ENCODE measurements at places on chromosomes 16 and 17.

DNA sequence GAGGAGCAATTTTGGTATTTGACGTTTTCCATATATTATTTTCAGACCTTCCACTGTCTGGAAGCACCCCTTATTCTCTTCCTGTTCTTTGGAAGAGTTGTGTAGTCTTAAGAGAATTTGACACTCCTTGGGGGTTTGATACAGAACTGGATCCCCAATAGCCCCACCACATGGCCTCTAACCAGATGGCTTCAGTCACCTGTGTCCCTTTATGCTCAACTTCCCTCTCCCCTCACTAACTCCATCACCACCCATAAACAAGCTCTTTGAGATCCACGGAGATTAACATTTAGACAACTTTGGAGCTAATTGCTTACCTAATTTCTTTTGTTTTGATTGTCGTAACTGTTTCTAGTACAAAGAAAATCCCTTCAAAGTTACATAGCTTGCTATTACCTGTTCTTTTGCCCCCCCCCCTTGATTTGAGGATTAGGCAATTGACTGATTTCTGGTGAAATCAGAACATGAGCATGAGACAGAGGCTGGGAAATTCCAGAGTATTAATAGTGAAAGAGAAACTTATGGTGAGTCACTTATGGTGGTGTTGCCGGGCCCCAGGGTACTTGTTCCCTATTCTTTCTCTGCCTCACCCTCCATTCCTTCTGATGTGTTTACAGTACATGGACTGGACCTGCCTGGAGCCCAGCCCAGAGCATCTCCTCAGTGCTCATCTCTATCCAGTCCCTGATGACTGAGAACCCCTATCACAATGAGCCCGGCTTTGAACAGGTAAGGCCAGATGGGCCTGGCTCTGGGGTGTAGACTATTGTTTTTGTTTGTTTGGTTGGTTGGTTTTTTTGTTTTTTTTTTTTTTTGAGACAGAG, 7.5 kb downstream of the UBE2Z start:
- peak; percentile 78 for DNase-seq

DNA sequence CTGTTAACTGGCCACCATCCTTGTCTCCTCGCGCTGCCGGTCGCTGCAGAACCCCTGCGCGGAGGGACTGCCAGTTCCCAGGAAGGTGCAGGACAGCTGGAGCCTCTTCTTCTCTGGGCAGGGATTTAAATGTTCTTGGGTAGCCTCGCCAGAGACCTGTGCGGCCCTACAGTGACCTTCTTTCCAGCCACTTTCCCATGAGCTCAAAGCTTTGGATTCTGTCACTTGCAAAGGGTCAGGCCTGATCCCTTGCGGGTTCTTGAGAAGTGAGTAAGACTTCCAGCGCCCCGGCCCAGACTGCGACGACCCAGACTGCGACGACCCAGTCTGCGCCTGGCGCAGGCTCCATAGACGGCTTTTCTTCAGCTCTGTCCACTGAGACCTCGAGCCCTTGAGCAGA, 1.4 kb upstream of the SLFN5 start:
- DNase-seq: no peak

GRCh38 chr17:11324846-11325420, 83.9 kb downstream of the SHISA6 start:
- no peak for DNase-seq

DNA sequence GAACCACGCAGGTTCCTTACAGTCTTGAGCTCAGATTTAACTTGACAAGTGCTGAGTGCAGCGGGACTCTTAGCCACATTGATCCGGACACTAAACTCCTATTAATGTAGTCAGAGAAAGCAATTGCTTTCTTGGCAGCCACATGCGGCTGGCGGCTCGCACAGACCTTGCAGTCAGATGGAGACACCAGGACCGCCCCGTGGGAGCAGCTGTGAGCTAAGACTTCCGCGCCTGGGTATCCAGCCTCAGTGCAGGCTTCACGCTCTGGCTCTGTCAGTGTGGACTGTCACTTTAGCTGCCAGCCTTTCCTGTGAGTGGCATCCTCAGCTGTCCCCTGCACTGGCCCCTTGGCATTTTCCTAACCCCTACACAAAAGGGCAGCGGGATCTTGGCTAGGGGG, 80.9 kb upstream of the NLRP1 start:
- DNase-seq: no peak

GRCh38 chr16:21622545-21622944, 23.2 kb downstream of the METTL9 start:
- no peak for DNase-seq

GRCh38 chr17:56793957-56794356, 39.8 kb downstream of the C17orf67 start:
- DNase-seq: no peak

- DNase-seq: peak; percentile 57
These were observed 9.8 kb downstream of the TMEM204 start for GRCh38 chr16:1543085-1543896.

DNA sequence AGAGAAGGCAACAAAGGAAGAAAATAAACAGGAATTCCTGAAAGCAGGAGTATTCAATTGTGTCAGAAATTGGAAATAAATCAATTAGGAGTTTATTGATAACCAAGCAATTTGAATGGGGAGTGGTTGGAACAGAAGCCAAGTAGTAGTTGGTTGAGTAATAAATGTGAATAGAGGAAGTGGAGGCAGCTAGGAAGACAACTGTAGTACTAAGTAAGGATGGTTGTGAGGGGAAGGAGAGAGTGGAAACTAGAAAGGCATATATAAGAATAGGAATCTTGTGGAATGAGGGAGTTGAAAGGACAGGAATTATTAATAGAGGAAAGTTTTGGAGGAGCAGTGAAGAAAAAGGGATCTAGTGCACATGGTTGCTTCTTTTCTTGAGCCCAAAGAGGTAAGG, 34.4 kb downstream of the NFAT5 start:
- no peak for DNase-seq

DNA sequence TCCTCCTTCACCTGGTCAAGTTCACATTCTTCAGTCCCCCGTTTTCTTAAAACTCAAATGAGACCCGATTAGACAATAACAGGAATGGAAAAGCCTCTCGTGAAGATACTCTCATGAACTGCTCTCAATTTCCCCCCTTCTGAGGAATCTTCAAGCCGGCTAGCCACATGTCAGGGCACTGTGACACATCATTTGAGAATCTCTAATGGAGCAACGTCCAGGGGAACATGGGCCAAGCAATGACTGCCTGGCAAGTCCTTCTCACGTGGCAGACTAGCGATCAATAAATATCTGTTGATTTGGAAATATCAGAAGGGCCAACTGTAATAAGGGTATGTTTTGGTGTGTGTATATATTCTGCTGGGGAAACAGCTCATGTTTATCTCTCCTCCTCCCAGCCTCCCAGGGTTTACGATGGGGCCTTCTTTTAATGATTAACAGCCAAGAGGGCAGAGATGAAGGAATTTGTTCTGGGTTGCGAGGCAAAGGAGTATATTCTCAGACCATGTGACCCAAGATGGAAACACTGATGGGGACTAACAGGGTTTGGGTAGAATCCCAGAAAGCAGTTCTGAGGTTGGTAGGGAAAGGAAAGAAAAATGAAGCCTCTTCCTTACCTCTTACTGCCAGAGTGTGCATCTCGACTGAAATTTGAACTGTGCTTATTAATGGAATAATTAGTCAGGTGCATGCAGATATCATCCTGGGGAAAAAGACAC, 21.4 kb downstream of the TTLL6 start:
- DNase-seq: peak; percentile 50

DNA sequence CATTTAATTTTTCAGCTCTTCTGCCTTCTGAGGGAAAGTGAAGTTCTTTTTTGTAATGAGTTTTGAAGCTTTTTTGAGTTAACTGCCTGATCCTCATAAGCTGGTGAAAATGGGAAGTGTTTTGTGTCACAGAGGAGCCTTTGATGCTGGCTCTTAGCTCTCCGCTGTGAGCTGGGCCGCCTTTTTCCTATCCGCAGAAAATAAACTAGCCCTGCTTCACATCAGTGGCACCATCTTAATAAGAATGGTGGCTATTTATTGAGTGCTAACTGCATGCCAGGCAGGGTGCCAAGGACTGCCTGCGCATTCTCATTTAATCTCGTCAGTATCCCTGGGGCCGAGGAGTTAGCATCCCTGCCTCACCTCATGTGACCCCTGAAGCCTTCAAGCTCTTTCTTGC, 309.0 kb downstream of the CPPED1 start:
- no peak for DNase-seq

GRCh38 chr16:56643080-56643778, 4.8 kb downstream of the MT1A start:
- DNase-seq: no peak

GRCh38 chr16:29825145-29826044, 5.1 kb downstream of the MVP start:
- DNase-seq: no peak

GRCh38 chr17:79776376-79777119, 1.4 kb upstream of the CBX2 start:
- no peak for DNase-seq

- no peak for DNase-seq
These were observed 28.9 kb downstream of the ABCA9 start for GRCh38 chr17:69031839-69032238.

DNA sequence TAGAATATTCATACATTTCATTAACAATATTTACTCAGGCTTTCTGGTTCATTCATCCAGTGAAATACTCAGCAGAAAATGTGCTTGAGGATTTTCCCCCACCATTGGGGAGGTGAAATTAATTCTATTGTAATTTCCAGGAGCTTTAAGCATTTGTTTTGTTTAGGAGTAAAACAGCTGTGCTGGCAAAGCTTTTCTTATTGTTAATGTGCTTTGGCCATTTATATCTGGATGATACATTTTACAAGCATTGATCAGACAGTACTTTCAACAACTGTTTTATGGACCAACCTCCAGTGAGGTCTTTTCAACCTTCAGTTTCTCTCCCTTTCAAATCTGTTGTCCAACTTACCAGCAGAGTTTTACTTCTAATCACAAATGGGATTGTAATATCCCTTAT, 672.4 kb downstream of the CDH11 start:
- no peak for DNase-seq

DNA sequence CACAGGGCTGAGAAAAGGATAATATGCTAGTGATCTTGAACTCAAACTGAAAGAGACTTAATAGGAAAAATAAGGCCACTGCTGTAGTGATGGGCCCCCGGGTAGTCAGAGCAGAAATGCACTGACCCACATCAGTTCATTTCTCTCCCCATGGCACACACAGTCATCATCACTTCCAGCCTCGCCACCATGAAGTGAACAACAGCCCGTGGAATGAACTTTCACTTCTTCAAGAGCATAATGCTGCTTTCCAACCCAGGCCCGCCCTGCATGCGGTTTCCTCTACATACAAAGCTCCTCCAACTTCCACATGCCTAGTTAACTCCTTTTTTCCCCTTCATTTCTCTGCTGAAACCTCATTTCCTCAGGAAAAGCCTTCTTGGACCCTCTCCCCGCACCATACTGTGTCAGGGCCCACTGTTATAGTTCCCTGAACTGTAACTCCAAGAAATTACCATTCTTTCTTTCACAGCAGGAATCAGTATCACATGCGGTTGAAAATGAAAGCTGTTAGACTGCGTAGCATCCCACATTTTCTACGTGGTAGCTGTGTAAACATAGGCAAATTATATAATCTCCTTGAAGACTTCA, 65.8 kb upstream of the SMIM36 start:
- DNase-seq: peak; percentile 45

DNA sequence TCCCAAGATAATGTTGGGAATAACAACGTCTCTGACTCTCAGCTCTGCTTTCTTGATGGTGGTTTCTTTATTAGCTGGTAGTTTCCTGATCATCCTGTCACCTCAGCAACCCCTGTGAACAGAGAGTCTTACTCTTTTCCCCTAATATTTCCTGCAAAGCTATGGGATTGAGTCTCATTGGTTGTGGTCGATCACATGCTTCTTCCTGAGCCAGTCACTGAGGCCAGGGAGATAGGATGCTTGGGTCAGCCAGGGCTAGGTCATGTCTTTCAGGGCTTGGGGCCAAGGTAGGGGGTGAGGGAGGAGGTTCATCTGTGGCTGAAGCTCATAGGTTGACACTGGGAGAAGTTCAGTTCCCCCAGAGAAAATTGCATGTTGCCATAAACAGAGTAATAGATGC, 114.3 kb downstream of the ABCC1 start:
- DNase-seq: no peak

DNA sequence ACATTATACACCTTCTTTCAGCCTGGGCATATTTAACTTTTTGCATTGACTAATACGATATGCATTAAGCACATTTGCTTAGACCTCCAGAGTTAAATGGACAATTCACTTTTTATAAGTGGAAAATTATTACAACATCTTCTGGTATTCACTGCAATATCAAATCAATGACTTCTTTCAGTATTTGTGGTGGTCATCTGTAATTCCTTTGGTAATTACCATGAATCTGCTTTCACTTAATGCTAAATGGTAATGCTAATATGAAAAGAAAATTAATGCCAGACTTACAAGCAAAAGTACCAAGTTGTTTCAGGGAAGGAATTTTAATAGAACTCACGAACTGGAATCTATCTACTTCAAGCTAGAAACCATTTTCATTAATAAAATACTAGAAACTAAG, 6.4 kb downstream of the GPATCH8 start:
- peak; percentile 38 for DNase-seq

DNA sequence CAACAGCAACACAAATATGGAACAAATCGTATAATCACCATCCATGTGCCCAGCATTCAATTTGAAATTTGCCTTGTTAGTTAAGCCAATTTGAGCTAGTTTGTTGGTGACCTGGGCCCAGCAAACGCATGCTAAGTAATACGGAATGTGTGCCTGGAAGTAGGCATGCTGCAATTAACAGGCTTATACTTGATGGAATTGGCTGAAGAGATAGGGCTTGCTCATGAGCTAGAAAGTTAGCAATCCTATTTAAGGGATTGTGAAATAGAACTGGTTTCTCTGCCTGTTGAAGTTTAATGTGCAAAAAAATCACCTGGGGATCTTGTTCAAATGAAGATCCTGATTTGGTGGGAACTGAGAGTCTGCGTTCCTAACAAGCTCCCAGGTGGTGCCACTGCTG, 8.5 kb upstream of the LPO start:
- DNase-seq: no peak

DNA sequence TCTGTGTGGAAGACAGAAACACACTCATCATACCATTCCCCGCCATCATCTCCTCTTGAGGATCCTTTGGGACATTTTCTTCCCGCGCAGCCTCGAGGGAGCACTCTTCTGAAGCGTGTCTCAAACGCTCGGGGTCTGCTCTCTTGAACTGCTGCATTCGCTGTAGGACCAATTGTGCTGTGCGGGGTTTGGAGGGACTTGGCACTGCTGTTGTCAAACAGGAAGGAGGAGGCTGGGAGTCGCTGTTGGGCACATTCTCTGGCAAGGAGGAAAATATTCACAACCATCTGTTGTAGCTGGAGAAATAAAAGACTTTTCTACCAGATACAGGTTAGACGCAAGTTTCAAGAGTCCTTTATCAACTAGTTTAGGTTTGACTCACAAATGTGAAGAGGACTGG, 5.0 kb downstream of the SLX4 start:
- DNase-seq: no peak

- DNase-seq: no peak
These were observed 8.9 kb downstream of the BAIAP2 start for GRCh38 chr17:81043725-81044427.

- no peak for DNase-seq
These were observed 27.5 kb downstream of the TRPV3 start for GRCh38 chr17:3529817-3530741.

- no peak for DNase-seq
These were observed 101.6 kb upstream of the KIF2B start for GRCh38 chr17:53721101-53721500.
